Breast epithelium (tissue), 4 donors: ENCODE measurements at places on chromosomes 3 and 15. TPM values are rescaled to one million over a fixed set of nuclear protein-coding genes. Genes with fewer than 3 reads are reported as not detected.

Gene ST8SIA2
- total RNA-seq: 0.66 TPM

GRCh38 chr3:127637971-127638370 is 9.0 kb downstream of the PODXL2 start:
- H3K4me1 ChIP-seq: no peaks in the 10 kb centered on the region
- no peaks in the 10 kb centered on the region for H3K36me3 ChIP-seq
- no peak for DNase-seq
- no peak overlapping the region for H3K27ac ChIP-seq
- no peaks in the 10 kb centered on the region for H3K27me3 ChIP-seq
- no peak overlapping the region for H3K4me3 ChIP-seq

GRCh38 chr3:18372786-18373405 is 52.2 kb downstream of the SATB1 start:
- H3K4me1 ChIP-seq: no peaks in the 10 kb centered on the region
- DNase-seq: no peak
- H3K36me3 ChIP-seq: no peaks in the 10 kb centered on the region
- H3K27ac ChIP-seq: no peak overlapping the region
- H3K4me3 ChIP-seq: no peak overlapping the region

DNA sequence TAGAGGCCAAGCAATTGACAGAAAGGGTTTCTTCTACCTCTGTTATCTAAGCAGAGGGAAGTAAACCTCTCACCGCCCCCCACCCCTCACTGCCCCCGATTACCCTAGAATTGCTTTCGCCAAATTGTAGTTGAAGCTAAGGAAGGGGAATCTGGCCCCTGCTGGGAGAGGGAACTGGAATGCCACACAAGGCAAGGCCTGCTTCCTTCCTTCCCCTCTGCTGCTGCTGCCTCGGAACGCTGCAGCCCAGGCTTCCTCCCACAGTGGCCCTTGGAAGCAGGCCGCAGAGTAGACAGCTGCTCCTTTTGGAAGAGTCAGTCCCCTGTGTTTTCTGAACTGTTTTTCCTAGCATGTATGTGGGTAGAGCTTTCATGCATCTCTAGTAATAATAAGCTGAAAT is 21.6 kb downstream of the RLBP1 start:
- DNase-seq: no peak
- no peaks in the 10 kb centered on the region for H3K4me1 ChIP-seq
- H3K36me3 ChIP-seq: no peaks in the 10 kb centered on the region
- no peak overlapping the region for H3K27ac ChIP-seq

DNA sequence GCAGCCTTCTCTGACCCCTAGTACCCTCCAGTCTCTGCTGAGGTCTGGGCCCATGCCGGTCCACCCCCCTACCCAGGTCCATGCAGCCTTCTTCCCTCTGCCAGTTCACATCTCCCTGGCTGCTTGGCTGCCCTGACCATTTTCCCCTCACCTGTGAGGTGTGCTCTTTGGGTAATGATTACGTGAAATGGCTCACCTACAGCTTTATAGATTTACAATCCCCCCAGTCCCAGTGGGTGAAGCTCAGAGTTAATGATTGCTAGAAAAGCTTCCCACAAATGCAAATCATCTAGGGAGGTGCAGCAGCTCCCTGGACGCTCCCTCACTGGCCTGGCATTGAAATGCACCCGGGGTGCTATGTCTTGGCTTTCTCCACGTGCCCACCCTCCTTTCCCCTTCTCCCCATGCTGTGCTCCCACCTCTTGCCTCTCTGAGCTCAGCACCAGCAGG is 18.7 kb downstream of the PAQR5 start:
- DNase-seq: no peak
- H3K27me3 ChIP-seq: no peaks in the 10 kb centered on the region
- no peaks in the 10 kb centered on the region for H3K4me1 ChIP-seq

Gene MESP2
- 2.3 TPM for total RNA-seq

GRCh38 chr3:30681649-30682211 is 75.3 kb downstream of the TGFBR2 start:
- H3K4me1 ChIP-seq: peaks cover 4% of the 10 kb centered on the region
- peak overlapping the region; percentile 16 for H3K4me3 ChIP-seq
- no peaks in the 10 kb centered on the region for H3K27me3 ChIP-seq
- H3K36me3 ChIP-seq: no peaks in the 10 kb centered on the region
- peak overlapping the region; percentile 76 for H3K27ac ChIP-seq

Gene WNT7A
- total RNA-seq: not detected

DNA sequence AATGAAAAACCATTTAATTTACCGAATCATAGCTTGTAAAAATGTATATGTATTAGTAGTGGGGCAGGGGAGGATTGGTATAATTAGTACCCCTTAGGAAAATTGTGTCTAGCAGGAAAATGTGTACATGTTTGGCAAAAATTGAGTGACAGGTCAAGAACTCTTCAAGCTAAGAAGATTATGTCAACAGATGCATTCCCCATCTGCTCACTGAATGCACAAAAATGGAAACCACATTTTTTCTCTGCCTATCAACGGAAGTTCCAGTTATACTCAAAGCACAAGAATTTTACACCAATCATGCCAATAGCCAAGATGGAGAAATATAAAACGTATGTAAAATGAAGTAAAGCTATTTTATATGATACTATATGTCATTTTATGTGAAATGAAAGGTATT is 377.8 kb downstream of the KCNH8 start:
- H3K4me1 ChIP-seq: no peaks in the 10 kb centered on the region
- H3K36me3 ChIP-seq: no peaks in the 10 kb centered on the region
- no peak overlapping the region for H3K27ac ChIP-seq
- H3K4me3 ChIP-seq: no peak overlapping the region
- DNase-seq: no peak

GRCh38 chr15:35023804-35024203 is 35.7 kb upstream of the ZNF770 start:
- no peaks in the 10 kb centered on the region for H3K36me3 ChIP-seq
- DNase-seq: no peak
- H3K27me3 ChIP-seq: no peaks in the 10 kb centered on the region
- H3K4me3 ChIP-seq: no peak overlapping the region
- H3K4me1 ChIP-seq: no peaks in the 10 kb centered on the region
- H3K27ac ChIP-seq: no peak overlapping the region

- no peaks in the 10 kb centered on the region for H3K4me1 ChIP-seq
- H3K36me3 ChIP-seq: no peaks in the 10 kb centered on the region
- H3K27ac ChIP-seq: peak overlapping the region; percentile 91
- no peaks in the 10 kb centered on the region for H3K27me3 ChIP-seq
Observed at GRCh38 chr3:47512416-47513124, 942 bp downstream of the ELP6 start.

Gene GABRA5
- total RNA-seq: not detected

Gene TP63
- total RNA-seq: 20.0 TPM

Gene TERC
- 194 TPM for total RNA-seq

Gene NEDD4
- total RNA-seq: 19.3 TPM

Gene CD200
- 4.8 TPM for total RNA-seq

Gene SLC2A2
- total RNA-seq: not detected

DNA sequence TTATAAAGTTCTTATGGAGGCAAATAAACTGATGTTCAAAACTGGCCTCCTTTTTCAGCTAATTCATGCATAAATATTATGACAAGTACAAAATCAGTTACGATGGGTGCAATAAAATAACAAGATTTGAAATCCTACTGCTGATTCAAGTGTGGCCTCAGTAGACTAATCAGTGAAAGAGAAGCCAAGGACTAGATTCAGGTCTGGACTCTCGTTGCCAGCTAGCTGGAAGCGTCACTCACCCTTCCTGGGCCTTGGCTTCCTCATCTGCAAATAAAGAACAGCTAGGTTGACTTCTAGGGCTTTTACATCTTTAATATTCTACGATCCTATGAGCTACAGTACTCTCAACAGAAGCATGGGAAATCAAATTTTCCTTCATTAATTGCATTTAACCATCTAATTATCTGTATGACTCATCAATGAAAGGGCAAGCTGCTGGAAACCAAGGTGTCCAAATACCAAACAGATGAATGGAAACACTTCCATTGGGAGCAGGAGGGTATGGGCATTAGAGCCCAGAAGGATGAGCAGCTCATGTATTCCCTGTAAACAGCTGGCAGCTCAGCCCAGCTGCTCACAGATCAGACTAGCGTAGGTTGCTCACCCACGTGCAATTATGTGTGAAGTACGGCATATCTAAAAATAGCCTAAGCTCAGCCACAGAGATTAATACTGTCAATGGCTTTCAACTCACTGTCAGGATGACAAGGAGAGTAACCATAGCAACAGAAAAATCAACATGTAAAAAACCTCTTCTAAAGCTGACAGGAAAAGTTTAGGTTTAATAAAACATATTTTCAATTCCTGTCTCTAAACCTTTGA is 294.8 kb downstream of the PLCL2 start:
- peaks cover 6% of the 10 kb centered on the region for H3K36me3 ChIP-seq
- no peak for DNase-seq
- no peak overlapping the region for H3K27ac ChIP-seq
- H3K27me3 ChIP-seq: no peaks in the 10 kb centered on the region
- H3K4me3 ChIP-seq: no peak overlapping the region
